ENCODE measurements at places on chromosomes 12 and 14.
A peak's percentile ranks its signal among the peaks of the same experiment; 100 is the strongest.

- no peak for DNase-seq
These were observed 253.8 kb downstream of the RMST start for GRCh38 chr12:97716356-97716755.

DNA sequence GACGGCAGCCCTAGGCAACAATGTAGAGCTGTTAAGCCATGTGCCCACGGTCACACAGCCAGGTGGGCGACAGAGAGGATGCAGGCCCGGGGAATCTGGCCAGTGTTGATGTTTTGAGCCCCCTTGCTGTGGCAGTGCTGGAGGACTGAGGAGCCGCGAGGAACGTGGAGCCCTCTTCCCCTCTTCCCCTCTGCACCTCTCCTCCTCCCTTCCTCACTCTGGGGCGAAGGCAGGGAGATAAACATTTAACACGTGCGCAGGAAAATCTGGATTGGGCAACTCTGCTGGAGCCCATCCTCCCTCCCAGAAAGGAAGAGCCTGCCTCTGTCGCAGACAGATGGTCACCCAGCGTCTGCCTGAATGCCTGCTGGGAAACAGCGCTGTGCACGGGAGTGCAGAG lies 376.8 kb downstream of the FUT8 start:
- no peak for DNase-seq

DNA sequence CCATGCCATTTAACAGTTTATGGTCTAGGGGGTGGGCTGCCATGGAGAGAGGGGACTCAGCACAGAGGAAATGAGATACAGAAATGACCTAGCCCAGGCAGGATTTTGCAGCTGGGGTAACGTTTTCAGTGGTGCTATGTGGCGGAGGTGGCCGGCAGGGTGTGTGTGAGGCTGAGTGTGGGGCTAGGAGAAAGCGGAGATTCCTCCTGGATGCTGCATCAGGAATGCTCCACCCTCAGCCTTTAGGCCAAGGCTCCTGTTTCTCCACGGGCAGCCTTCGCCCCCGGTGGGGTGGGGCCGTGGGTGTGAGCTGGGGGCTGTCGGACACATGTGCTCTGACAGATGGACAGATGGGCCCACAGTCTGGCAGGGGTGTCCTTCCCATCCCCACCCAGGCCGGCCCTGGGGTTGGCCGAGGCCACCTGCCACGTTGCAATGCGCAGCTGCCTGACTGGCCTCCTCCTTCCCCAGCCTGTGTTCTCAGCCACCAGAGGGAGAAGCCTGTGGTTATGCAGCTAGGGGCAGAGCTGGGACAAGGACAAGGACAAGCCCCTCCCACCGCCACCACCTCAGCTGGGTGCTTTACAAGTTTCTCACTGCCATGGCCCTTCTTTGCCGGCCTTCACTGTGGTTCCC lies 44.3 kb downstream of the TEAD4 start:
- no peak for DNase-seq

- DNase-seq: no peak
These were observed 10.3 kb upstream of the RNASE12 start for GRCh38 chr14:20601522-20601921.

- peak; percentile 28 for DNase-seq
These were observed 197.0 kb upstream of the AMIGO2 start for GRCh38 chr12:47276621-47277309.

DNA sequence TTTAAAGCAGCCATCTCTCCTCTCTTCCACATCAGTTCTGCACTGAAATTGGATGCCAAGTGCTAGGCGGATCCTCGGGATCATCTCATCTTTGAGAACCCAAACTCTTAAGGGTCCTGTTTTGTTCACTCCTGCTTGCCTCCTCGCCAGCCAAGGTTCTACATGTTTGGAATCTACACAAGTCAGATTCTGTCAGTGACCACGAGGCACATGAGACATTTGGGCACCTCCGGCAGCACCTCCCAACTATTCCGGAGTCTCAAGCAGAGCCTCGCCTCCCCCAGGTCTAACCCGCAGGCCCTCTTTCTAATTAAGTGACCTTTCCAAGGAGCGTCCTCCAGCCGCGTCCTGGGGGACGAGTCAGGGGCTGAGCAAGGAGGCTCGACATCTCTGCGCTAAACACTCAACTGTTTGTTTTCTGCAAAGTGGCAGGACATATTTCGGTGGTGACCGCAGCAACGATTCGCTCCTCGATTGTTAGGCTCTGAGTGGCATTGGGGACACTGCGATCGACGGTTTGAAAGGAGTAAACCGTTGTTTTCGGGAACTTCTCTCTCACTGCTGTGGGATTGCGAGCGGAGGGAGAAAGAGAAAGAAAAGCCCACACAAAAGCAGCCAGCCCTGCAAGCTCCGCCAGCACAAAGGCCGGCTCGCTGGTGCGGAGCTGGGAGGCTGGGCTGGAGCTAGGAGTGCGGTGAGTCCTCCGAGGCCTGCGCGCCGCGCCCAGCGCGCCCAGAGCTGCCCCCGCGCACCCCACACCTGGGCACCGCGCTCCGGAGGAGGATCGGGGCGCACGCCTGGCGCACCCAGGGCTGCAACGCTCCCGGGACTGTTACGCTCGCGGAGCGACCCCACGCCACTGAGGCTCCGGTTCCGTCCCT lies 640 bp downstream of the ARMH4 start:
- peak; percentile 17 for DNase-seq

DNA sequence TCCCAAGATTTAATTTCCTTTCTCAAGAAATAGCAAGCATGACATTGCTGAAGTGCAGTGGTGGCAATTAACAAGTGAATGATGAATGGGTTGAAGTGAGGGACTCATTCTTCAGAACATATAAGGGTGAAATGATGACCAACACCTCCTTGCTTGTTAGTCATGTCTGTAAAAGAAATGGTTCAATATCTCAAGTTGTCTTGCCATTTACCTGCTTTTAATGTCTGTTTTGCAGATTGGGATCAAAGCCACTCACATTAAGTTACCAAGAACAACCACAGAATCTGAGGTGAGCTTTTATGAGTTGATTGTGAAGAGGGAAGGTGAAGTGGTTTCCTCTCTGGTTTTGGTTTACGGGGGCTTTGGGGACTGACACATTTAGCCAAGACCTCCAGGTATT lies 24.1 kb downstream of the MTHFD1 start:
- no peak for DNase-seq

All from GM13977 (cell line).